ENCODE measurements at places on chromosomes 12 and 14. TPM values are rescaled to one million over a fixed set of nuclear protein-coding genes. Genes with fewer than 3 reads are reported as not detected.

DNA sequence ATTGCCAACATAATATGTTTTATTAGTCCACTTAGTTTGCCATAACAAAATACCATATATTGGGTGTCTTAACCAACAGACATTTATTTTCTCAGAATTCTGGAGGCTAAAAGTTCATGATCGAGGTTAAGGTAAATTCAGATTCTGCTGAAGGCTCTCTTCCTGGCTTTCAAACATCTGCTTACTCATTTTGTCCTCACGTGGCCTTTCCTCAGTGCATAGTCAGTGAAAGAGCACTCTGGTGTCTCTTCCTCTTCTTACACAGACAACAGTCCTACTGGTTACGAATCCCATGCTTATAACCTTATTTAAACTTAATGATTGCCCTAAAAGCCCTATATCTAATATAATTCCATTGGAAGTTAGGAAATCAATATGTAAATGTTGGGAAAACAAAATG, 479.7 kb downstream of the FSCB start:
- H3K36me3 ChIP-seq = no peaks in the 10 kb centered on the region
- no peaks in the 10 kb centered on the region for H3K27me3 ChIP-seq
- H3K4me3 ChIP-seq = no peak overlapping the region
- DNase-seq = no peak
- no peaks in the 10 kb centered on the region for H3K4me1 ChIP-seq

- no peak overlapping the region for H3K4me3 ChIP-seq
- H3K27me3 ChIP-seq = no peaks in the 10 kb centered on the region
- H3K4me1 ChIP-seq = no peaks in the 10 kb centered on the region
- DNase-seq = peak; percentile 78
- no peak overlapping the region for H3K27ac ChIP-seq
Observed at GRCh38 chr12:4356041-4356327, 23.5 kb downstream of the FGF23 start.

- H3K36me3 ChIP-seq = no peaks in the 10 kb centered on the region
- H3K27ac ChIP-seq = no peak overlapping the region
- H3K27me3 ChIP-seq = no peaks in the 10 kb centered on the region
- no peaks in the 10 kb centered on the region for H3K4me1 ChIP-seq
- DNase-seq = peak; percentile 72
- H3K4me3 ChIP-seq = no peak overlapping the region
Observed at GRCh38 chr14:100524933-100525243, 62.3 kb downstream of the BEGAIN start.

- H3K4me1 ChIP-seq = no peaks in the 10 kb centered on the region
- DNase-seq = peak; percentile 92
- H3K27me3 ChIP-seq = no peaks in the 10 kb centered on the region
Observed at GRCh38 chr12:124940393-124941169, 26.1 kb upstream of the UBC start.

- H3K4me3 ChIP-seq = no peak overlapping the region
- peak; percentile 62 for DNase-seq
- H3K4me1 ChIP-seq = peaks cover 16% of the 10 kb centered on the region
- no peaks in the 10 kb centered on the region for H3K27me3 ChIP-seq
Observed at GRCh38 chr12:1496162-1496900, 98.0 kb downstream of the FBXL14 start.

GRCh38 chr14:104576232-104576969, 3.2 kb upstream of the C14orf180 start:
- H3K27ac ChIP-seq = no peak overlapping the region
- peaks cover 53% of the 10 kb centered on the region for H3K27me3 ChIP-seq
- no peaks in the 10 kb centered on the region for H3K4me1 ChIP-seq
- H3K4me3 ChIP-seq = no peak overlapping the region
- H3K36me3 ChIP-seq = no peaks in the 10 kb centered on the region

Gene ZNF268
- 8.3 TPM for total RNA-seq

Gene HCAR3
- not detected for total RNA-seq

All from SJCRH30 (cell line).